ENCODE measurements at places on chromosomes 2 and 18. TPM values are rescaled to one million over a fixed set of nuclear protein-coding genes. Genes with fewer than 3 reads are reported as not detected.

- DNase-seq: no peak
Observed at GRCh38 chr2:236748801-236749200, 179.2 kb downstream of the ACKR3 start.

DNA sequence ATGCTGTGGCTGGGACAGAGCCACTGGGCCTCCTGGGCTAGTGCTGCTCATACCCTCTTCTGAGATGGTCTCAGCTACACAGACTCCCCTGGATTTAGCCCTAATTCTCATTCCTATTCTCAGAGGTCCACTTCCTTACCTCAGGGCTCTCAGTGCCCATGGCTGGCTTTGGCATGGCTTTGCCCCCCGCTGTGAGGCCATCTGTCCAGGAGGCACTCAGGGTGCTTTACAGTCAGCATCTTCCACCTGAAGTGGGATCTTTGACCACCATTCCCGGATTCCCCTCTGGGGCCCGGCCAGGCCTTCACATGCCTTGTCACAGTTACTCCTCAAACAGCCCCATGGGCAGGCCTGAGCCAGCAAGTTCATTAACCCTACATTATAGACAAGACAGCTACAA is 161.8 kb downstream of the CELF4 start:
- no peak for DNase-seq

CD8B gene
- 1.7 TPM for total RNA-seq

CPLX4 gene
- total RNA-seq: not detected

DNA sequence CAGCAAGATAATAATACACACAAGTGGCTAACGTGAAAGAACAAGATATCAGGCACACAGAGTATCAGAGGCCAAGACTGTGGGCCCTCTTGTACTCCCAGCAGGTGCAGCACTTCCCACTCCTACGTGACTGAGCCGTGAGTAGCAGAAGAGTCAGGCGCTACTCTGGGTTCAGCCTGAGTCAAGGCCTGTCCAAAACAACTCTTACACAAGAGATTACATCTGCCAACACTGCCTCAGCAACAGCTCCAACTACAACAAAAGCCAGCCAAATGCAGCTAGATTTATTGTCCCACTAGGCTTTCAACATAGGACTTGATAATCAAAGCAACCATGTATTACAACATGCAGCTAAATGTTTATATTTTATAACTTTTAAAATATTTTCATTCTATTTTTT is 56.2 kb downstream of the ITSN2 start:
- no peak for DNase-seq

GRCh38 chr2:129444751-129445150 is 534.7 kb upstream of the RAB6C start:
- DNase-seq: no peak

DNA sequence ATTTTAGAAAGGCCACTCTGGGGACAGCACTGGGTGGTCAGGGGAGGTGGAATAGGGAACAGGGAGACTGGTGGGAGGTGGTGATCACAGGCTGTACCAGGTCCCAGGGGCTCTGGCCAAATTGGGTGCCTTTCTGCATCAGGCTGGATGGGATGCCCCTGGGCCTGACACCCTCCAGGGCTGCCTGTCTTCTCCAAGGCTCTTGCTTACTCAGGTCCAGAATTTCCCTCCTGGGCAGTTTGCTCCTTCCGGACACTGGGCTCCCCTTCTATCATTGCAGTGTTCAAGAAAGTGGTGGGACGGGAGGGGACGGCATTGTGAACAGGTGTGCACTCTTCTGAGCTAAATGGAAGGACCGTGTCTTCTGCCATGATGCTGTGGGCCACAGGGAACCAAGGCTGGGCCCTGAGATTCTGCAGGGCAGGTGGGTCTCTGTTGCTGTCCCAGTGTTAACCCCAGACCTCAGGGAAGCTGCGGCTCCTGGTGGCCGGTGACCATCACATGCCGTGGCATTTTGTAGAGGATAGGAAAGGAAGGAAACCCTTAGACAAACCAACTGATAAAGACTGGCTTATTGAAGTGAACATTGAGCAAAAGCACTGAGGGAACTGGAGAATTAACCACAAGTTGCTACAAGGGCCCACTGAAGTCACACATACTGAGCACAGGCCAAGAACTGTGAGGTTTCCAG is 93.7 kb upstream of the HS6ST1 start:
- no peak for DNase-seq

PARD3B gene
- 0.43 TPM for total RNA-seq

CIB4 gene
- not detected for total RNA-seq

EN1 gene
- not detected for total RNA-seq

DNA sequence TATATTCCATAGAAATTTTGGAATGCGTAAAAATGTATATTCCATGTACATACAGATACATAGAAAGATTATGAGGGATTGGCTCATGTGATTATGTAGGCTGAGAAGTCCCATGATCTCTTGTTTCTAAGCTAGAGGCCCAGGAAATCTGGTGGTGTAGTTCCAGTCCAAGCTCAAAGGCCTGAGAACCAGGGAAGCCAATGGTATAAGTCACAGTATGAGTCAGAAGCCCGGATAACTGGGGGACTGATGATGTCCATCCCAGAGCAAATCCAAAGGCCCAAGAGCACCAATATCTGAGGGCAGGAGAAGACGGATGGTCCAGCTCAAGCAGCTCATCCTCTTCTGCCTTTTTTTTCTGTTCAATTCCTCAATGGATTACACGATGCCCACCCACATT is 385.0 kb upstream of the KLHL29 start:
- DNase-seq: no peak

DNA sequence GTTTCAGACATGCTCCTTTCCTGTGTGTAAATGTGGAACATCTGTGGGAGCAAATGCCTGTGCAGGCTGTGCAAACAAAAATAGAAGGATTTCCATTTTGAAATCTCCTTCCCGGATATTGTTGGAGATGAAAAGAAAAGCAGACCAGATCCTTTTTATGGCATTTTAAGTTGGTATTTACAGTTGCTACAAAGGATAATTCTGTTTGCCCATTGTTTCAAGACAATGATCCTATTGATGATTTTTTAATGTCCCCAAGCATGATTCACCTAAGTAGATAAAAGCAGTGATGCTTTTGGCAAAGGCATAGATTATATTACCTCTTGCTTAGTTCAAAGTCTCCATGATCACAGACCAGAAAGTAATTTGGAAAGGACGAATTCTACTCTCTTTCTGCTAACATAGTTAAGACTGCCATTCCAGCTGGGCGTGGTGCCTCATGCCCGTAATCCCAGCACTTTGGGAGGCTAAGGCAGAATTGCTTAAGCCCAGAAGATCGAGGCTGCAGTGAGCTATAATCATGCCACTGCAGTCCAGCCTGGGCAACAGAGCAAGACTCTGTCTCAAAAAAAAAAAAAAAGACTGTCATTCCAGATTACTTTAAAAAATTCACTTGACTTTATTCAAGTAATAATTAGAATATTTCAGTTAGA is 209.6 kb upstream of the SLC39A10 start:
- no peak for DNase-seq

DNA sequence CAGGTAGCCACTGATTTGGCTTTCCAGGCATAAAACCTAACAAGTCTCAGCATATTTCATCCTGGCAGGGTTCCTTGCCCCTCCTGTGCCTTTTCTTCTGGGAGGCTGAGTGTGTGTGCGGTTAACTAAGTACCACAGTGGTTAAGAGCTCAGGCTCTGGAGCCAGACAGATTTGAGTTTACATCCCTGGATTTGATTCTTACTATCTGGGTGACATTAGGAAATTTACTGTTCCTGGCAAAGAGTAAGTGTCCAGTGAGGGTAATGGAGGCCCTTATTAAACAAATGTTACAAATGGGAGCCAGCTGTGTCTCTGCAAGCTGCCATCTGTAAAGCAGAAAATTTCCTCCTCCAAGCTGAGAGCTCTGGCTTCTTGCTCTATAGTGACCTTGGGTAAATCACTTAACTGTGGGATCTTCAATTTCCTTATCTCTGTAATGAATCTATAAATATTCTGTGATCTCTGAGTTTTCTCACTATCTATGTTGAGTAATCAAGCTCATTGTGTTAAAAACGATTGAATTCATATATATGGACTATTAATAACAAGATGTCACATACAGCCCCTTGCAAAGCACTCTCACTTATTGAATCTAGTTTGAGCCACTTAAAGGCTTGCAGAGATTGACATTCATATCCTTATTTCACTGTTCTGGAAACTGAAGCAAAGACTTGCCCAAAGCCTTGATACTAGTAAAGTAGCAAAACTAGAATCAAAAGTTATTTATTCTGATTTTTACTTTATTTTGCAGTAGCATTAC is 6.5 kb upstream of the COBLL1 start:
- DNase-seq: no peak

DNA sequence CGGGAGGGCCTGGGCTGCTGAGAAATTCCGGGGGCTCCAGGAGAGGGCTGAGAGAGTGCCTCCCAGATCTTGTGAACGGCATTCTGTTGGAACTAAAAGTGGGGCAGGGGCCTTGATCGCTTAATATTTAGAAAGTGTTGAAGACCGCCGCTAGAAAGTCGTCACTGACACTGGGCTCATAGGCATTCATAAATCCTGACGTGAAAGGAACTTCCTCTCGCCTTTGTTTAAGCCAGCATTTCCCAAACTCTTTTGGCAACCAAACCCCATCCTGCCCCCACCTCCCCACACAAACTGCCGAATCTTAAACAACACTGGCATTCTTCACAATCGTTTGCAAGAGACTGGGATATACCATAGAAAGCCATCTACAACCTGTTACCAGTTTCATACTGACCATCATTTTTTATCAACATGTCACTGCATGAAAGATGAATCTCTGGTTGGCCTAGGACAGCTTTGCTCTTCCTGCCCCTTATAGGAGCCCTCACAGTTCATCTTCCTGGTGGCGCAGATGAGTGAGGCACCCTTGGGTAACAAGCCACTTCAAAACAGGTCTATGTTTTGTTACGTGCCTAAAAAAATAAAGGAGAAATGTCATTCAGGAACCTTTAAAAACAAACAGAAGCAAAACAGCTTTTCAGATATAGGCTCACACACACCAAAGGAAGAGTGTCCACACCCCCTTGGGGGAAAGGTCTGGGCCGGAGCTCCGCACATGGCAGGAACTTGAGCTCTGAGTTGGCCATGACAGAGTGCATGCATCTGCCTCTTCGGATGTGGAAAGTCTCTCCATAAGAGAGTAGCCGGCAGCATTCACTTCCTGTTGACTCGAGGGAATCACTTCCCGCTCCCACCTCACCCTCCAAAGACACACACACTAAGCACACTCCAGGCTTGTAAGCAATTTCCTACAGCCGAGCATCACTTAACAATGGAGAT is 13.0 kb downstream of the MTERF4 start:
- no peak for DNase-seq

RAD51AP2 gene
- total RNA-seq: not detected

GRCh38 chr2:71486881-71487640 is 33.7 kb downstream of the DYSF start:
- DNase-seq: no peak

DNA sequence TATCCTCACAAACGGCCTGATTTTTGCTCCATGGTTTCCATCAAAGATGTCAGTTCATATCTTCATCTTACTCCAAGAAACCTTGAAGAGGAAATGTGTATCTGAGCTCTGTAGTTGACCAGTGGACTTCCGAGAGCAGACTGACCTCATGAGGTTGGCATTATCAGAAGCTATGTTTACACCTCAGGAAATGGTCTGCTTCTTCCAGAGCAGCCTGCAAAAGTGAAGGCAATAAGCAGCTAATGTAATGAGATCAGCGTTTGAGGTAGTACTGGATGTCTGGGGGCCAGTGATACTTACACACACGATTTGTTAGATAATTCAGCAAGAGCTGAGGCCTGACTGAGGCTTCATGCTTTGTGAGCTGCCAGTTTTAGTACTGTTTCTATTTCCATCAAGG is 189.7 kb downstream of the LRRTM1 start:
- DNase-seq: no peak

All from activated naive CD4-positive, alpha-beta T cell treated with anti-CD3 and anti-CD28 coated beads for 36 hours (primary cell).